CD4-positive, alpha-beta T cell (primary cell): ENCODE measurements at places on chromosomes 1 and 21.

DNA sequence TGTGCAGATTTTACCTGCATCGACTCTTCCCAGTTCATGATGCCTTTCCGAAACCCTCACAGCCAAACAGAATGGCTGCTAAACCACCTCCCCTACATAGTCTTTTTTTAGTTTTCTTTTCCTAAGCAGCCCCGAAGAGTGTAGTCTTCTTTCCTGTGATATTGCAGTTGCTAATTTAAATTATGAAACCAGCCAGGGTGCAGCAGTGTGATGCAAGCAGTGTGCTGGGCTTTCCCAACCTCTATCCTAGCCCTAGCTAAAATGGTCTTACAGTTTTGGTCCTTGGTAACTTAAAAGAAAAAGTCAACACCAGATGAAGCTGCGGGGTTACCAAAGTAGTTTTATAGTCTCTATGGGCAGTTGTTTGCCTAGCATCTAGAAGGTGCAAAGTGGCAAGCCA, 82.0 kb upstream of the GCLM start:
- DNase-seq, result no peak

GRCh38 chr1:107152395-107152794, 11.6 kb downstream of the NTNG1 start:
- DNase-seq, result no peak

GRCh38 chr1:197195100-197195499, 48.6 kb upstream of the ASPM start:
- DNase-seq, result no peak

GRCh38 chr1:37177230-37177864, 143.0 kb upstream of the GRIK3 start:
- DNase-seq, result no peak

DNA sequence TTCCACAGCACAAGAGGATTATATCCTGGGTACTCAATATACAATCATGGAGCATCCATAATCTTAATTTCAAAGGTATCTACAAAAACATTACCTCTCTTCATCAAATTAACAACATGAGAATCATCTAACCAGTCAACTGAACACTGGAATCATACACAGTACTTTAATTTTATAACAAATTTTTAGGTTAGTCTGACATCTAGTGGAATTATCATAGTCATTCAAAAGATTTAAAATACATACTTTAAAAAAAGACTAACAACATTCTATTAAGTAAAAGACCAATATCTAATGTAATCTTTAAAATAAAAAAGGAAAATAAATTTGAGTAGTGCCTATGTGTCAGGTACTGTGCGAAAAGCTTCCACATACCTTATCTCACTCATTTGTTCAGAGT, 16.8 kb upstream of the SH3GLB1 start:
- DNase-seq, result no peak

DNA sequence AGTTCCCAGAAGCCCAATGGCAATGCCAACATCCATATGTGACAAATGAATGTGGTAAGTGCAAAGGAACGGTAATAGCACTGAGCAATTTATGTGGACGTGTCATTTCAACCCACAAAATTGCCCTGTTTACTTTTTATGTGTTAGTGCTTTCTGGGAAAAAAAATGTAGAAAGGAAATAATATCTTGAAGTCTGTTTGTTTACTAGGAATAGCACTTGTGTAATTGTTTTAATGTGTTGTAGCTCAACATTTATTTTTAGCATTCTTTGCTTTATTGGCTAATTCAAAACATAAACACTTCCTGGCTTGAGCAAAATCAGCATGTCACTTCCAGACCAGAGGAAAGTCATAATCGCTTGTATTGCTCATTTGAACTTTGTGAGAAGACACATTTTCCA, 224.8 kb upstream of the KCNK2 start:
- DNase-seq, result no peak

- no peak for DNase-seq
These were observed 191.1 kb upstream of the FGGY start for GRCh38 chr1:59105548-59106507.

GRCh38 chr1:19250629-19251304, 557 bp downstream of the EMC1 start:
- DNase-seq, result no peak

DNA sequence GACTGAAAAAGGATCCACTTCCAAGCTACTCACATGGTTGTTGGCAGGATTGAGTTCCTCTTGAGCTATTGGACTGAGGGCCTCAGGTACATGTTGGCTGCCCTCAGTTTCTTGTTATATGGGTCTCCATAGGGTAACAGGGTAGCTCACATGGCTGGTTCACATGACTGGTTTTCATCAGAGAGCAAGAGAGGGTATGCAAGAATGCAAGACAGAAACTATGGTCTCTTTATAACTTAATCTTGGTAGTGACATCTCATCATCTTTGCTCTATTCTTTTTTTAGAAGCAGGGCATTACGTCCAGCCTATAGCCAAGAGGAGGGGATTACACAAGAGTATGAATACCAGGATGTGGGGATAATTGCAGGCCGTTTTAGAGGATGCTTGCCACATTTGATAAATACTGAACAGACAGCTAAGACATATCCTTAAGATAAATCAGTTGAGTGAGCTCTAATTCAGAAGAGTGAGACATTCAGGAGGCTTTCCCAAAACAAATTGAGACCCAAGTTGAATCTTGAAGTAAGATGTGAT, 100.2 kb downstream of the HMCN1 start:
- no peak for DNase-seq

DNA sequence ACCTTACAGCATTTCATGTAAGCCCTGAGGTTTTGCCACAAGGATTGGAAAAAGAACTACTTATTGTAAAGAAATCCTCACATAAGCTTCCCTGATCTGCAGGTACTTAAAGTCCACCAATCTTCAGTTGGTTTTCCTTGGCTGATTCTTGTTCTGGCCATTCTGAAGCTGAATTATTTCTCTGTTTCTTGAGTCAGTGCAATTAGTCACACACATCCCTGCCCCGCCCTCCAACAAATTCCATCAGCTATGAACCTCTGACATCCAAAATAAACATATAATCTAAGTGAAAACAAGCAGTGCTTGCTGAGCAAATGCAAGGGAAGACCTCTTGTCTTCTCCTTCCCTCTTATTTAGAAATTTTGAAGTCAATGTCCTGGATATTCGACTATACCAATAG, 8.2 kb upstream of the FNDC7 start:
- no peak for DNase-seq

GRCh38 chr21:29386803-29387202, 88.1 kb downstream of the BACH1 start:
- no peak for DNase-seq

DNA sequence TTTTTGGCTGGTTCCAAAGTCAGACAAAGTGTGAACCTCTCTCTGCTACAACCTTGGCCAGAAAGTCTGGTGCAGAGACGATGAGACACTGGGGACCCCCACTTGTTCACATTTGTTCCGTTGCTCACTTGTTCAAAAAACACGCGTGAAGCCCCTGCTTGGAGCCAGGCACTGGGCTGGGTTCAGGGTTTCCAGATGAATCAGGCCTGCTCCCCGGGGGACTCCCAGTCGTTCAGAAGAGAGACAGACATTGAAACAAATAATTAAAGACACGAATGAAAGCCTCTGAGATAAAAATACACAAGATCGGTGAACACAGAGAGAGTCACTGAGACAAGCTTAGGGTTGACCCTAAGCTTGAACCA, 101.5 kb upstream of the RUNX3 start:
- DNase-seq, result no peak

- DNase-seq, result no peak
These were observed 46.2 kb downstream of the MAP3K7CL start for GRCh38 chr21:29176471-29177120.

DNA sequence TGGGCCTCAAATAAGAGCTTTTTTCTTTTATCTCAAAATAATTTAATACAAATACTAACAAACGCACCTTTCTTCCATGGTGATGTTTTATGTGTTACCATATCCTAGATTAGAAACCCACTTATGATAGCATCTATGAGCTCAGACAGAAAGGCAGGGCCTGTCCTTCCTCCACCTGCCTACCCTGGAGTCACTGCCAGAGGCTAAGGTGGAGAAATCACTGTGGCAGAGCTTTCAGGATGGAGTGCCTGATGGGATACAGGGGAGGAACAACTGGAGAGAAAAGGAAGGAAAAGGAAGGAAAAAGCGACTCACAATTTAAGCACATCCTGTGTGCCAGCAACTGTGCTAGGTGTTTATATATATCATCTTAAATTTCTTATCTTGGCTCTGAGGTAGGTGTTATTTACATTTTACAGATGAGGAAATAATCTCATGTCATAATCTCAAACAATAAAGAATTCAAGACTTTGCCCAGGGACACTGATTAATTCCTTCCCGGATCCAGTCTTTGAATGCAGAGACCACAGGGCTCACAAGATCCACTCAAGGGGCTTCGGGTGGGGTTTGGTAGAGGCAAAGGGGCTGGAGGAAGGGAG, 45.4 kb downstream of the RCAN1 start:
- DNase-seq, result no peak

GRCh38 chr1:70887936-70888335, 159.7 kb downstream of the PTGER3 start:
- DNase-seq, result no peak

DNA sequence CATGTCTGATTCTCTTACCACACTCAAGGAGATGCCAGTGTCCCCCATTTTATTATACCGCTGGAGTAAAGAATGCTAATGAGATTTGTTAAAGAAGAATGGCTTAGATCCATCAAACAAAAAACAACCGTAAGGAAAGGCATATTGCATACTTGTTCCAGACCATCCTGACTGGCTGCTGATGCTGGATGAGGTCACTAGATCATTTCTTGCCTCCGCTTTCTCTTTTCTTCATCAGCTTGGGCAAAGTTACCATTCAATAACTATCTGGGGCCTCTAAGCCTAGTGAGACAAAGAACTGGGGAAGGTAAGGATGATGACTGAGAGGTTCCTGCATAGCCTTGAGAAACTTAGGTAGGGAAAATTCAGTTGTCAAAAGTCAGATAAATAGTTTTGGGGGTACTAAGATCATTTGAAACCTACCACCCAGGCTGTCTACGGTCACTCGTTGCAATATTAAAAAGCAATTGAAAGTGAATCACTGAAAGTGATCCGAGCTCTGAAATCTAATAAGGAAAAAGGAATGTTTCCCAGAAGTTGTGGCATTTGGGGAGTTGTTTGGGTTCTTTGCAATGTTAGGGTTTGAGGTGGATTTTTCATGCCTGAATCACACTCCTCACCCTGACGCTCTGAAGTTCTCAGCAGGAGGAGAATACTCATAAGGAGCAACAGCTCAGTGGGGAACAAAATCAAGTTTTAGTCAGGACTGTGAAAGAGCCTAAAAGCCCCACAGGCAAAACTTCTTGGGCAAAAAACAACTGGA, 176.8 kb downstream of the HHIPL2 start:
- DNase-seq, result no peak

- no peak for DNase-seq
These were observed 67.9 kb downstream of the LRRC8D start for GRCh38 chr1:89888480-89889322.

DNA sequence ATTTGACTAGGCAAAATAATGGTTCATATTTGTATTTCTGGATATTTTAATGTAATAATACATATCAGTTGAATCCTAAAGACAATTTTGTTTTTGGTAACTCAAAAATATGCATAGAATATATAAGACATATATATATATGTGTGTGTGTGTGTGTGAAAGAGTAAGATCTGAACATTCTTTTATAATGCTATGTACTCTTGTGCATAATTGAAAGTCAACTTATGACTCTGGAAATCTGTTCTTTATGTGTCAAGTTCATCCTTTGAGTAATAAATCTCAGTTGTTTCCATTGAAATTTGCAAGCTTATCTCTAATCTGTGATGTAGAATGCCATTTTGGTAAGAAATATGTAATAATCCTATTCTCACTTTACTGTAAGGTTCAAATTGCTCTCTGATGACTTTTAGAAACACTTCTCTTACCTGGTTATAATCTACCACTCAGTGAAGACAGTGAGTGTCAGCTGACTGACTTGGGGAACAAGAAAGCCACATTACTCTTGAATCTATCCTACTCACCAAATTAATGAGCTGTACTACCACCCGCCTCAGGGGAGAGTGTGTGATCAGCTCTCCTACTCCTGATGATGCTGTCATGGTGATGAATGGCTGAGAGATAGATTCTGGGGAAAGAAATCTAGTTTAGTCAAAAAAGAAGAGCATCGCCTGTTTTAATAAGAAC, 15.0 kb upstream of the NEK7 start:
- DNase-seq, result no peak

DNA sequence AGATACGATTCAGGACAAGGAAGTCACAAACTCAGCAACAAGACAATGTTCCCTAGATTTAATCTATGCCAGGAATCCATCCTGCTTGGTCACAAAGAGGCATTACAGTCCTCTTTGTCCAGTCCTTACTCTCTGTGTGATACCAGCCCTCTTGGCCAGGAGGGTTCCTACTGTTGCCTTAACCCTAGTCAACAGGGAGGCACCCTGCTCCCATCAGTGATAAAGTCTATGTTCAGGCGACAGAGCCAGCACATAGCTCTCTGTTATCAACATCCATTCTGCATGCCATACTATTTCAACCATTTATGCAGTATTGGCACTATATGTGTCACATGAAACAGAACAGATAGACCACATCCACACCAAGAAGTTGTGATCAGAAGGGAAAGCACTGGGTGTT, 4.4 kb upstream of the NPL start:
- DNase-seq, result no peak

- no peak for DNase-seq
These were observed 2.6 kb upstream of the TMCO4 start for GRCh38 chr1:19802269-19802668.

DNA sequence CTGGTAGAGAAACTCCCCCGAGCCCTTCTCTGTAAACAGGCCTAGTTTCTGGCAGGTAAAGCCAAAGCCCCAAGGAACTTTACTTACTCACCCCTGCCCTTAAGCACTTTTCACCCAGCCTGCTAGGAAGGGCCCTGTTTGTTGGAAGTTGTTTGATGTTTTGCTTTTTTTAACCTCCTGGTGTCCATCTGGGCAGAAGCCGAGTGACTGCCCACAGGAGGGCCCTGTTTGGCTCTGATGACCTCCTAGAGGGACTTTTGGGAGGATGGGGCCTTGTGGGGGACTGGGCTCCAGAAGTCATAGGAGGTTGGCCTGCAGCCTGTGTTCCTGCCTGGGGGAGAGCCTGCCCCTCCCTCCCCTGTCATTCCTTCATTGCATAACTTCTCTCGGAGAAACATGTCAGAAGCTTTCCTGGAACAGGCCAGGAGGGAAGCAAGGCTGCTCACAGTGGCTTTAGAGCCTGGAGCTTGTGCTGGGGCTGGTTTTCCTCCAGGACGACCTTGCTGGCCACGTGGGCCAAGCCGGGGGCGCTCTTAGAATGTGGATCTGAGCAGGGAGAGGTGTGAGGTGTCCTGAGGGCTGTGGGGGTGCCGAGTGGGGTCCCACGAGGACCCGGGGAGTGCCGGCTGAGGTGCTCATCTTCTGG, 33.9 kb downstream of the COQ8A start:
- no peak for DNase-seq

GRCh38 chr1:231428377-231428776, 6.3 kb upstream of the EGLN1 start:
- no peak for DNase-seq

- no peak for DNase-seq
These were observed 9.6 kb downstream of the ZNF648 start for GRCh38 chr1:182051938-182052337.
